Activated CD4-positive, alpha-beta T cell treated with anti-CD3 and anti-CD28 coated beads, Interleukin-2, amount 10 ng/mL, durations not matched to agents 24 days and 14 days (primary cell): ENCODE measurements at places on chromosomes 11 and 22. TPM values are rescaled to one million over a fixed set of nuclear protein-coding genes. Genes with fewer than 3 reads are reported as not detected.

- H3K4me1 ChIP-seq: no peaks in the 10 kb centered on the region
- no peaks in the 10 kb centered on the region for H3K36me3 ChIP-seq
- H3K4me3 ChIP-seq: no peak overlapping the region
- no peak overlapping the region for H3K27ac ChIP-seq
- H3K27me3 ChIP-seq: no peaks in the 10 kb centered on the region
- DNase-seq: no peak
Observed at GRCh38 chr11:96815236-96815635, 425.4 kb downstream of the JRKL start.

DNA sequence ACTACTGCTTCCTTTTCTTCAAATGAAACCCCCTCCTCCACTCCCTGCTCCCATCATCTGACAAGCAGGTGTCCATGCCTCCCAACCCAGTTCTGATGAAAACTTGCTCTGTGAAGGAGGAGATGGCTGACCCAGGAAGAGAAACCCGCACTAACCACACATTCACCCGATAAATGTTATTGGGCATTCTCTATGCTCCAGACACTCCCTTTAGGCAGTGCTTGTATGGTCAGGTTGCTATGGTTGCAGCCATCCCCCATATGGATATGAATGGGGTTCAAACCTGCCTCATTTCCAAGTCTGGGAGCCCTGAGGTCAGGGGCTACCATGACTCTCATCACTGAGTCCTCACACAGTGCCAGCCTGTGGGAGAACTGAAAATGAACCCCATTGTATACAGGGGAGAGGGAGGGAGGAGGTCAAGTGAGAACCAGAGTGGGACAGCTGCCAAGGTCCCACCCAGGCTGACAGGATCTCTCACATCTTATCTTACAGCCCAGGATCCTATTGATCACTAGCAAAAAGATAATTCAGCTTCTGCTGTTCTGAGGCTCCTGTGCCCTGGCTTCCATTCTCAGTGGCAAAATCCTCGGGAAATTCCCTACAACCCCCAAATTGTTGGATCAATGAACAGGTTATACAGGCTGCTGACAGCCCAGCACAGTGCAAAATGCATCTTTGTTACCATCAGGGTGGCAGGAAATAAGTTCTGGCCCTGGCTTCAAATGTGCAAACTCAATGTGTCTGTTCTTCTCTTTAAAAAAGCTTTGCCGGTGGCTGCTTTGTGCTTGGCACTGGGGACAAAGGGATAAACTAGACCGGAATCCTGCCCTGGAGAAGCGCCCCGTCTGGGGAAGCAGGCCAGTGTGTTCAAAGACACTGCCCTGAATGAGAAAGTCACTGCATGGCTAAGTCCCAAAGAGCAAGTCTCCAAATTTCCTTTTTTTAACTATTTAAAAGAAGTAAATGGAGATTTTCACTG lies 22.7 kb upstream of the ACER3 start:
- no peak overlapping the region for H3K4me3 ChIP-seq
- H3K4me1 ChIP-seq: no peaks in the 10 kb centered on the region
- no peak overlapping the region for H3K27ac ChIP-seq
- H3K27me3 ChIP-seq: peaks cover 22% of the 10 kb centered on the region
- no peak for DNase-seq
- H3K36me3 ChIP-seq: no peaks in the 10 kb centered on the region

The OR51B2 gene
- not detected in 2 replicates for total RNA-seq

GRCh38 chr11:13358596-13359270 lies 81.1 kb downstream of the BMAL1 start:
- peaks cover 35% of the 10 kb centered on the region for H3K36me3 ChIP-seq
- H3K4me3 ChIP-seq: no peak overlapping the region
- H3K27me3 ChIP-seq: no peaks in the 10 kb centered on the region
- DNase-seq: no peak
- H3K27ac ChIP-seq: no peak overlapping the region

GRCh38 chr22:18992543-18993198 lies 56.6 kb upstream of the PRODH start:
- H3K27ac ChIP-seq: no peak overlapping the region
- H3K4me1 ChIP-seq: no peaks in the 10 kb centered on the region
- H3K4me3 ChIP-seq: no peak overlapping the region

The HORMAD2 gene
- not detected in 2 replicates for total RNA-seq

- DNase-seq: peak; percentile 63
- peak overlapping the region; percentile 91 for H3K27ac ChIP-seq
- H3K4me1 ChIP-seq: peaks cover 60% of the 10 kb centered on the region
- H3K27me3 ChIP-seq: peaks cover 3% of the 10 kb centered on the region
- peaks cover 43% of the 10 kb centered on the region for H3K36me3 ChIP-seq
Observed at GRCh38 chr22:38707346-38707745, 1.6 kb downstream of the GTPBP1 start.

DNA sequence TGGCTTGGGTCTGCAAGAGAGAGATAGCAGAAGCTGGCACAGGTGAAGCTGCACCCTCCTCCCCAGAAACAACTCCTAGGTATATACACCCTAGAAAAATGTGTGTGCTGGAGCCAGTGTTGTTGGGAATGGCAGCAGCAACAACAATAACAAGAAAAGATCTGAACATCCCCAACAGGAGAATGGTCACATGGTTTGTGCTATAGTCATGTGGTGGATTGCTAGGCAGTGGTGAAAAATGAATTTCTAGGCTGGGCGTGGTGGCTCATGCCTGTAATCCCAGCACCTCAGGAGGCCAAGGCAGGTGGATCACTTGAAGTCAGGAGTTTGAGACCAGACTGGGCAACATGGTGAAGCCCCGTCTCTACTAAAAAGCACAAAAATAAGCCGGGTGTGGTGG lies 31.0 kb upstream of the FGF19 start:
- DNase-seq: no peak
- no peaks in the 10 kb centered on the region for H3K27me3 ChIP-seq
- H3K4me3 ChIP-seq: no peak overlapping the region
- no peaks in the 10 kb centered on the region for H3K36me3 ChIP-seq

DNA sequence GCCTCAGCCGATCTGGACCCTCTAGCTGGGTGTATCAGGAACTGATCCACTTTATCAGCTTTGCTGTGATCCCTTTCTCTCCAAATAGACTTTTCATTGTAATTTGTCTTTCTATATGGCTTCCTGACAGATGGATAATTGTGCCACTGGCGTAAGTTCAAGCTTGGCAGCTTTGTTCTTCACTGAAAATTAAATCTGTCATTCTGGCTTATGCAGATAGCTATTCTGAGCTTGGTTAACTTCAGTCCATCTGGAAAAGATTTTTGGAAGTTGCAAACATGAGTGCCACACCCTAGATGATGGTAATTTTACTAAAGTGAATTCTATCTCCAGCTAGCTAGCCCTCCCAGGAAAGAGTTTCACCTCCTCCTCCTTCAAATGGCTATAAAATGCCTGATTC lies 8.1 kb downstream of the OR5A2 start:
- H3K4me3 ChIP-seq: no peak overlapping the region
- H3K4me1 ChIP-seq: peaks cover 2% of the 10 kb centered on the region
- H3K36me3 ChIP-seq: no peaks in the 10 kb centered on the region
- no peak for DNase-seq
- H3K27ac ChIP-seq: no peak overlapping the region

GRCh38 chr11:116467823-116468222 lies 305.0 kb downstream of the BUD13 start:
- no peak overlapping the region for H3K27ac ChIP-seq
- DNase-seq: no peak
- H3K27me3 ChIP-seq: no peaks in the 10 kb centered on the region
- no peaks in the 10 kb centered on the region for H3K36me3 ChIP-seq
- no peaks in the 10 kb centered on the region for H3K4me1 ChIP-seq
- H3K4me3 ChIP-seq: no peak overlapping the region

DNA sequence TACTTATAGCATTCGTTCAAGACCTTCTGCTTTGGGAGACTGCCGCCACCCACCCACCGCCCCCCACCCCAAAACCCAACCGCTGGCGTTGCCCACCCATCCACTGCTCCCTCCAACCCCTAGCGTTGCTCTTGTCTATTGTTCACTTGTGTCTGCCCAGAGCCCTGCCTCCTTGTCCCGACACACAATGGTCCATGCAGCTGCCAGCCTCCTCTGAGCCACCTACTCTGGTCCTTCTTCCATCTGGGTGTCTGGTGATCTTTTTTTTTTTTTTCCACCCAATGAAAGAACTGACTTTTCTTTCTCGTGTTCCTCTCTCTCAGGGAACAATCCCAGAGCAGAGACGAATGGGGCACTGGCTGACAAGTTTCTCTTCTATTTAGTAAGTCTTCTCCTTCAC lies 256.0 kb upstream of the SESN3 start:
- H3K27me3 ChIP-seq: no peaks in the 10 kb centered on the region
- H3K4me1 ChIP-seq: peaks cover 6% of the 10 kb centered on the region
- no peak for DNase-seq

GRCh38 chr11:2853401-2853800 lies 32.2 kb downstream of the CDKN1C start:
- H3K36me3 ChIP-seq: no peaks in the 10 kb centered on the region
- H3K27me3 ChIP-seq: no peaks in the 10 kb centered on the region
- no peak overlapping the region for H3K4me3 ChIP-seq
- no peaks in the 10 kb centered on the region for H3K4me1 ChIP-seq

The SLC17A6 gene
- not detected in 2 replicates for total RNA-seq

DNA sequence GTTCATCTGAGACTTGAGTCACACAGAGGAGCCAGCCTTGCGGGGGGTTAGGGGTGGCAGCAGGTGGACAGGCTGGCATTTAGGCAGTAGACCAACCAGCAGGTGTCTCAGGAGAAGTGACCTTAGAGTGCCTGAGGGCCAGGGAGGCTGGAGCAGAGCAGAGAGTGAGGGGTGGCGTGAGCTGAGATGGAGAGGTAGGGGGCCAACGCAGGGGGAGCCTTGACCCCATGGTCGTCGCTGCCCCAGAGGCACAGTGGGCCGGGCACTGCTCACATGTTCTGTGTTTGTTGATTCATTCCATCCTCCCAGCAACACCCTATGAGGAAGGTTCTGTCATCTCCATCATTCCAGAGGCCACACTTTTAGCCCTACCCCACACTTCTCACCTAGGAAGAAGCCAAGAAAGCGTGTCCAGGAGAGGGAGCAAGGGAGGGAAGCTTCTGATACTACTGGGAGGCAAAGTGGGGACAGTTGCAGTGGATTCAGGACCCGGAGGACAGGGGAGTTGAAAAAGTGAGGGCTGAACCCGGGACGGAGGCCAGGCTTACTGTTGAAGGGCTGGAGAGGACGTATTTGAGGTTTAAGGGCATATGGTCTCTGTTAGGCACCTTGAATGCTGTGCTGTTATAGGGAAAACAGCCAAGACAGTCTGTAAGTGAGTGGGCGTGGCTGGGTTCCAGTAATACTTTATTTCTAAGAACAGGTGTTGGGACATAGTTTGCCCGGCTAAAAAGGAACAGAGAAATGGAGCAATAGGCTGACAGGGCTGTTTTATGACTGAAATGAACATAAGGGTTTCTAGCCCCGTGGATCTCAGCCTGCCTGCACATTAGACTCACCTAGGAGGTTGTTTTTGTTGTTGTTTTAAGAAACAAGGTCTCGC lies 7.3 kb downstream of the SART1 start:
- H3K27me3 ChIP-seq: no peaks in the 10 kb centered on the region
- DNase-seq: no peak
- H3K4me3 ChIP-seq: no peak overlapping the region
- H3K36me3 ChIP-seq: peaks cover 72% of the 10 kb centered on the region

- H3K36me3 ChIP-seq: no peaks in the 10 kb centered on the region
- H3K27ac ChIP-seq: no peak overlapping the region
- no peak for DNase-seq
- no peaks in the 10 kb centered on the region for H3K27me3 ChIP-seq
Observed at GRCh38 chr11:2168286-2169004, 3.2 kb downstream of the TH start.

The C11orf42 gene
- total RNA-seq: not detected in 2 replicates

The NLRP6 gene
- 3.2 and 3.5 TPM in 2 replicates for total RNA-seq

GRCh38 chr11:13313005-13313819 lies 35.6 kb downstream of the BMAL1 start:
- H3K27me3 ChIP-seq: no peaks in the 10 kb centered on the region
- no peak overlapping the region for H3K4me3 ChIP-seq
- H3K27ac ChIP-seq: no peak overlapping the region
- no peak for DNase-seq
- H3K36me3 ChIP-seq: peaks cover 21% of the 10 kb centered on the region

The RIMBP3C gene
- 0.19 and 0.26 TPM in 2 replicates for total RNA-seq
